ENCODE measurements at places on chromosomes 16 and 17. TPM values are rescaled to one million over a fixed set of nuclear protein-coding genes. Genes with fewer than 3 reads are reported as not detected.
A peak's percentile ranks its signal among the peaks of the same experiment; 100 is the strongest.

The CHST4 gene
- not detected for total RNA-seq

DNA sequence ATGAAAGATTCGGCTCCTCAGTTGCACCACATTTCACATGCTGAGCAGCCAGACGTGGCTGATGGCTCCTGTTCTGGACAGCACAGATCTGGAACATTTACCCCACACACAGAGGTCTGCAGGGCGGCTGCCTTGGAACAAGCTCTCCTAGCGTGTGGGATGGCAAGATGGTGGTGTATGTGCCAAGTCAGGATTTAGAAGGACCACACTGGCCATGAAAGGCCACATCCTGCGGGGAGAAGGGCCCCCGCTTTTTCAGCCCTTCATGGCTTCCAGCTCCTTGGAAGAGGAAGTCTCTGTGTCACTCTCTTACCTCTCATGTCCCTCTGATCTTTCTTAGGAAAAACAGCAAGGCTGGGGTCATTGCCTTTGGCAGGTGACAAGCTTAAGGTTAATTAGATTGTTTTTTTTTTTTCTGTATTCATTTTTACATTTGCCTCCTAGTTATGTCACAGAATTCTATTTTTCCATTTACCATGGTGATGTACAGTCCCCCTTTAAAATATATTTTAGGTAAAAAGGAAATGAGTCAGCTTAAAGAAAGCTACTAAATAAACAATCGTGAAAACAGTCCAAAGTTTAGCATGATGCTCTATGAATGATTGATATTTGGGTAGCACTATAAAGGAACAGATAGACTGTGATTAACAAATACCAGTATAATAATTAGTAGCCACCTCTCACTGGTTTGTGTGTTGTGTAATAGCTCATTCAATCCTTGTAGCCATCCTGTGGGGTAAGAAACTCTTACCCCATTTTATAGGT, 396.6 kb downstream of the CPPED1 start:
- no peak for DNase-seq

- no peak for DNase-seq
Measured at GRCh38 chr16:59121411-59122261, 387.5 kb upstream of the GOT2 start.

- DNase-seq: no peak
Measured at GRCh38 chr17:57286399-57287105, 30.2 kb downstream of the MSI2 start.

DNA sequence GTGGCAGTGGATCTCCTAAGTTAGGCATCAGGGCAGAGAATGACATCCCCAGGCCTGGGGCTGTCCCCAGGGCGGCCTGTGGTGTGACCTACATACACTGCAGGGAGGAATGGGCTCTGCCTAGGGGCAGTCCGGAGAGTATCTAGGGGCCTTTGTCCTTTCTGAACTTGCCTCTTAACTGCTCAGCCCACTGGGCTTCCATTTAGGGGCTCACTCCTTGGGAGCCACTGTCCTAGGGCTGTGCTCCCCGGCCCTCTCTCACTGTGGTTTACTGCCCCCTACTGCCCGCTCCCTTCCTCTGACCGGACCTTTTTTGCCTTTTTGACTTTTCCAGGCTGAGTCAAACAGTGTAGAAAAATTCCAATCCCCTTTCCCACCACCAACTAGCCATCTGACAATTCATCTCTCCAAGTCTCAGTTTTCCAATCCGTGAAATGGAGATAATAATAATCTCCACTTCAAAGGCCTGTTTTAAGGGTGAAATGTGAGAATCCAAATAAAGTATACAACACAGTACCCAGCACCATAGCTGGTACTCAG, 66.8 kb downstream of the DNAH3 start:
- peak; percentile 13 for DNase-seq

- no peak for DNase-seq
Measured at GRCh38 chr16:7675628-7676027, 343.0 kb downstream of the RBFOX1 start.

DNA sequence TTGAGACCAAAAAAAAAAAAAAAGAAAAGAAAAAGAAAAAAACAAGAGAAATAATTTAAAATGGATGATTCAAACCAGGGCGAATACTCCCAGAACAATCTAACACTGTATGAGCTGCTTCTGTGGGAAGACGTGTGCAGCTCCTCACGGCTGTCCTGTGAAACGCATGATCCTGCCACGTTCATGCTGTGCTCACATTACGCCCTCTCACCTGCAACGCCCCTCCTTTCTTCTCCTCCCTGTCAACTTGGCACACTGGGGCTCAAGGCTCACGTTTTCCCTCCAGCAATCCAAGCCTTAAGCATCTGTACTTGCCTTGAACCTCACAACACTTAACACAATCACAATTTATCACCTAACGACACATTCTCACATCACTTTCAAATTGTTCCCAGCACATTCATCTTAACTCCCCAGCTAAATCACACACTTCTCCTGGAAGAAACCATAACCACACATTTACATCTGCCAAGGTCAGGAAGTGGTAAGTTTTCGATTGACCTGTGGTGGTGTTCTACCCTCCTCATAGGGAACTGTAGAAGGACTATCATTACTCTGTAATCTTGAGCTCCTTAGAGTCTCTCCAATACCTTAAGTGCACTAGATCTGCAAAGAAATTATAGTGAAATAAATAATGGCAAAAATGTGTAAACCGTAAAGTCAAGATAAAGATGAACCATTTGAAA, 29.1 kb downstream of the MBTPS1 start:
- no peak for DNase-seq

DNA sequence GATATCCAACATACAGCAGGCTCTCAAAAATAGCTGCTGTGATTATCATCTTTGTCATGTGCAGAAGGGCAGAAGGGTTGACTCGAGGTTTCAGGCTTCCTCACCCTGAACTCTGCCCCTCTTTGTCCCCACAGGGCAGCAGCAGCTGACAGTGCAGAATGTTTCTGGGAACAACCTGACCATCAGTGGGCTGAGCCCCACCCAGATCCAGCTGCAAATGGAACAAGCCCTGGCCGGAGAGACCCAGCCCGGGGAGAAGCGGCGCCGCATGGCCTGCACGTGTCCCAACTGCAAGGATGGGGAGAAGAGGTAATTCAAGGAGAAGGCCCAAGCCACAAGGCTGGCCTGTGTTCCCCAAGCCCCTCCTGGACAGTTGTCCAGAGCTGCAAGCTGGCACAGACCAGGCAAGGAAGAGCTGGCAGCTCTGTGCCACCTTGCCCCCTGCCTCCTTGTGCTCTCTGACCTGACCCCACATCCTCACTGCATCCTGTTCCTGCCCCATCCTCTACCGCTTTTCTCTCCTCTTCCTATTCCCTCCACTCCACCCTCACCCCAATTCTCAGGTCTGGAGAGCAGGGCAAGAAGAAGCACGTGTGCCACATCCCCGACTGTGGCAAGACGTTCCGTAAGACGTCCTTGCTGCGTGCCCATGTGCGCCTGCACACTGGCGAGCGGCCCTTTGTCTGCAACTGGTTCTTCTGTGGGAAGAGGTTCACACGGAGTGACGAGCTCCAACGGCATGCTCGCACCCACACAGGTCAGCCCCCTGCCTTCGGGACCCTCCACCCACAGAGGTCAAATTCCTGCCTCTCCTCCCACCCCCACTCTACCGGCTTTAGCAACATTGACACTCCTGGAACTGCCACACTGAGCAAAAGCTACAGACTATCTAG, 16.3 kb upstream of the PNPO start:
- no peak for DNase-seq

DNA sequence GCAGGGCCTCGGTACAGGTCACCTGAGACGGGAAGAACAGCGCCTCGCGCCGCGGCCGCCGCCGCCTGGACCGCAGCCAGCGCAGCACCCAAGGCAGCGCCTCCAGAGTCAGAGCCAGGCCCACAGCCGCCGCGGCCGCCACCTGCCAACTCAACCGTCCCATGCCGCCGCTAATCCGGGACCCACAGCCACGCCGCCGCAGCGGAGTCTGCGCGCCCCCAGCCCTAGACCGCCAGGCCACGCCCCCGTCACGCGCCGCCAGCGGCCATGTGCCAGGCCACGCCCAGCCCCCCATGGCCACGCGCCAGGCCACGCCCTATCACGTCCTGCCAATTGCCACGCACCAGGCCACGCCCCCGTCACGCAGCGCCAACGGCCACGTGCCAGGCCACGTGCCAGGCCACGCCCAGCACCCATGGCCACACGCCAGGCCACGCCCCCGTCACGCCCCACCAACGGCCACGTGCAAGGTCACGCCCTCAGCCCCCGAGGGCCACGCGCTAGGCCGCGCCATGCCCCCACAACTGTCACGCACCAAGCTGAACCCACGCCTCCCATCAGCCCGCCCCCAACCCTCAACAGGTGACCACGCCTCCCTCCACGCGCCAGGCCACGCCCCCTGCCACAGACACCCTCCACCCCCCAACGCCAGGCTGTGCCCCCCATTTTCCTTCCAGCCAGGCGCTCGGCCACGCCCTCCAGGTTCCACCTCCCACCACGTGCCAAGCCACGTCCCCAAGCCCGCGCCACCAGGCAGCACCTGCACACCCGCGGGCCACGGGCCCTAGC, at the start of gene PLD6:
Gene PLD6, minus strand, starts transcription at position 210 of the 789 bp plus-strand sequence. Its CDS starts 47 bp downstream, at position 163.
- peak; percentile 97 for DNase-seq

Measured in CD8-positive, alpha-beta memory T cell (primary cell).